Lower lobe of right lung (tissue), 2 donors: ENCODE measurements at places on chromosomes 3 and 15. TPM values are rescaled to one million over a fixed set of nuclear protein-coding genes. Genes with fewer than 3 reads are reported as not detected.

Gene TMEM207
- total RNA-seq: not detected

Gene DGKG
- total RNA-seq: 5.7 TPM

GRCh38 chr3:196537319-196537984, 22.3 kb upstream of the SMCO1 start:
- DNase-seq: no peak

- DNase-seq: no peak
These were observed 52.3 kb downstream of the THSD4 start for GRCh38 chr15:71167445-71168165.

DNA sequence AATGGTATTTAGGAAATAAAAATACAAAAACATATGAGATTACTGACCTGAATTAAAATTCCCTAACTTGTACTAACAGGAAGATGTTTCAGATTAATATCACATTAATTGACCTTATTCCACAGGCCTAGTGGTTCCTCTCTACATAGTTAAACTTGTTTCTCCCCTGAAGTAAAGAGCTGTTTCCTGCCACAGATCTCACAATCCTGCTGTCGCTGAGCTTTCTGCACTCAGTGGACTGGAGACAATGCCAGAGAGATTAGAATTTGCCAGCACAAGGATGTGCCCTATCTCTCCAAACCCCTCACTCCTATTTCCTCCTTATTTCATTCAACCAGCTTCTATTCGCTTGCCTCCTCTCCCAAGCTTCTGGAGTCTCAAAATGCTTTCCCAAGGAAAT, 130.6 kb downstream of the CTNNB1 start:
- no peak for DNase-seq

DNA sequence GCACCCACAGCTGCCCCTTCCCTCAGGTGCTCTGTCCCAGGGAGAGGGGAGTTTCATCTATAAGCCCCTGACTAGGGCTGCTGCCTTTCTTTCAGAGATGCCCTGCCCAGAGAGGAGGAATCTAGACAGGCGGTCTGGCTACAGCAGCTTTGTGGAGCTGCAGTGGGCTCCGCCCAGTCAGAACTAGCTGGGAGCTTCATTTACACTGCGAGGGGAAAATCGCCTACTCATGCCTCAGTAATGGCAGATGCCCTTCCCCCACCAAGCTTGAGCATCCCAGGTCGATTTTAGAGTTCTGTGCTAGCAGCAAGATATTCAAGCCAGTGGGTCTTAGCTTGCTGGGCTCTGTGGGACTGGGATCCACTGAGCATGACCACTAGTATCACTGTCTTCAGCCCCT, 181.2 kb upstream of the RARB start:
- DNase-seq: no peak

Gene SEMA7A
- total RNA-seq: 4.6 TPM

Gene ANKUB1
- 3.1 TPM for total RNA-seq

Gene TMEM89
- total RNA-seq: not detected

- DNase-seq: no peak
These were observed 6.1 kb upstream of the TP63 start for GRCh38 chr3:189625071-189625470.

- DNase-seq: no peak
These were observed 66.2 kb downstream of the SSR3 start for GRCh38 chr3:156488767-156489166.

- no peak for DNase-seq
These were observed 895 bp downstream of the GATA2 start for GRCh38 chr3:128491941-128492670.

Gene ARHGAP31
- 100 TPM for total RNA-seq

Gene KLHDC8B
- total RNA-seq: 34.8 TPM

Gene GPR87
- total RNA-seq: 0.24 TPM

GRCh38 chr15:59567324-59567723, 44.3 kb upstream of the GCNT3 start:
- DNase-seq: no peak

Gene ESYT3
- total RNA-seq: 40.3 TPM

Gene THAP10
- total RNA-seq: 2.4 TPM

Gene ADCY5
- total RNA-seq: 5.6 TPM

- no peak for DNase-seq
These were observed 44.0 kb upstream of the ETV5 start for GRCh38 chr3:186152889-186153292.

DNA sequence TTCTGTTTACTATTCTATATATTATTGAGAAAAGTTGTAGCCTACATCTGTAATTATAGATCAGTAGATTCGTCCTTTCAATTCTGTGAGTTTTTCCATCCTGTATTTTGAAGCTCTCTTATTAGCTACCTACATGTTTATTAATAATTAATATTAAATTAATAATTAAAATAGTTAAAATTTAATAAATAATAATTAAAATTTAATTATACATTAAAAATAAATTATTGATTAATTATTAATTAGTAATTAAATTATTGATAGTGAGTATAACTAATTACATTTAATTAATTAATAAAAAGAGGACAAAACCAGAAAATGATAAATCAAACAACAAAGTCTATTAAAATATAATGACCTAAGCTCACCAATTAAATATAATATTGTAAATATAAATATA, 606.6 kb upstream of the ROBO1 start:
- no peak for DNase-seq
